Muscle of leg (tissue), 16 donors: ENCODE measurements at places on chromosomes 1 and 21.

- DNase-seq: no peak
Measured at GRCh38 chr1:227333423-227333822, 15.1 kb upstream of the CDC42BPA start.

- no peak for DNase-seq
Measured at GRCh38 chr1:3121401-3122210, 52.6 kb downstream of the PRDM16 start.

DNA sequence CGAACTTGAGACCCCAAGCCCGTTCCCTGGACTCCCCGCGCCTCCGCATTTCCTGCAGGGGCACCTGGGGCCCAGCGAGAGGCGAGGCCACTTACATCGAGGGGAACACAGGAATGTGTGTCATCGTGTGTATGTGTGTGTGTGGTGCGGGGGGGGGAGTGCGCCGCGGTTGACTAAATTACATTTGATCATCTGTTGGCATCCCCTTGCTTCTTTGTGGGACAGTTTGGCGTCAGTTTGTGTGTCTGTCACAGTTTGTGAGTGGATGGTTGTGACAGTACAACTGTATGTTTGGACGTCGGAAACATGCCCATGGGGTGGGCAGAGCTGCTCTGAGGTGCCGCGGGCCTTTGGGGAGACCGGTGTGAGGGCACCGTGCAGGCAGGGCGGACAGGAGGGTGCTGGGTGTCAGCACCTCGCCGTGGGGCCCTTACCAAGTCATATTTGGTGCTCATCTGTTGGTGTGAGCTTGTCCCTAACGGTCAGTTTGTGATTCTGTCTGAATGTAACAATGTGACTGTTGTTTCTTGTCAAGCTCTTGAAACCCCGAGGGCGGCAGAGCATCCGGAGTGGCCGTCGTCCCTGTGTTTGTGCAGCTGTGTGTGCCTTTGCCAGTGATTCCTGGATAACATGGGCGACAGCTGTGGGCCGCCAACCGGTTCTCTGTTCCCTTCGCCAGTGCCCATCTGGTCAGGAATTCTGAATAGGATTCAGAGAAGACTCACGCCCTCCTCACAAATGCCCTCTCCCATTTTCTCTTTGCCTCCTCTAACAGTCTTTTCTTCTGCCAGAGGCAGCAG is 899 bp downstream of the OPRD1 start:
- DNase-seq: peak; percentile 36

- peak; percentile 24 for DNase-seq
Measured at GRCh38 chr1:75132812-75133619, 1.2 kb upstream of the LHX8 start.

GRCh38 chr1:56654126-56654923 is 9.2 kb downstream of the PRKAA2 start:
- DNase-seq: peak; percentile 22

GRCh38 chr1:204544321-204544720 is 28.1 kb downstream of the MDM4 start:
- DNase-seq: no peak

GRCh38 chr1:29772584-29773100 is 536.3 kb downstream of the PTPRU start:
- no peak for DNase-seq

GRCh38 chr1:189349607-189350006 is 1128.1 kb downstream of the BRINP3 start:
- no peak for DNase-seq

DNA sequence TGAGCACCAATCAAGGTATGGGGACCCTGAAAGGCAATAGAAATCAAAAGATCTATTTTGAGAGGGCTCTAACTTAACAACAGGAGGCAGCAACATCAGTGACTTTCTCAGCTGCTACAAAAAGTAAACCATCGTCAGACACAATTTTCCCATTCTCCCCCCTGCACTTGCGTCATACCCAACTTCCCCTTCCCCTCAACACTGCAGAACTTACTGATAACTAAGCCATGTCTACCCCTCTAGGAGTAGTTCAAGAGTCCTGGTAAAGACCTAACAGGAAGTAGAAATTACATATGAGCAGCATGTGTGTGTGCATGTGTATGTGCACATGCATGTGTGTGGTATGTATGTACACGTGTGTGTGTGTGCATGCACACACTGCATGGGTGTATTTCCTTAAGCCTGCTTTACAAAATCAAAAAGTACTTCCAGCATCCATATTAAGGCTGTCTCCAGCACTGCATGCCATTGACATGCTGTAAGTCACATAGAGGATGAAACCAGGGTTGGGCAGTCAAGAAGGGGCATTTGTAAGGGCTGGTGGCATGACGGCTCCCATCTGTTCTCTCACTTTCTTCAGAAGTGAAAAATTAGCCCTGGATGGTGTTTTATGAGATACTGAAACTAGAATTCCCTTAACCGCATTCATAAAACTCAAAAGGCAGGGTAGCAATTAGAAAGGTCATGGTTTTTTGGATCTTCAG is 460.1 kb upstream of the RUNX1 start:
- DNase-seq: peak; percentile 53

- DNase-seq: no peak
Measured at GRCh38 chr1:84884671-84885389, 8.2 kb downstream of the LPAR3 start.

GRCh38 chr21:46213620-46214286 is 14.8 kb downstream of the LSS start:
- no peak for DNase-seq
